Fibroblast of lung (primary cell): ENCODE measurements at places on chromosomes 16 and 17. TPM values are rescaled to one million over a fixed set of nuclear protein-coding genes. Genes with fewer than 3 reads are reported as not detected.

Gene STH
- total RNA-seq: not detected in 2 replicates

Gene SLC5A11
- under 0.01 TPM in 1 of 2 replicates, not detected in the other for total RNA-seq

GRCh38 chr16:5071681-5072333, at the start of gene ALG1:
TSS of gene ALG1 (plus strand) at chr16:5071843. CDS start at chr16:5071850, 7 bp downstream.
- peak; percentile 87 for DNase-seq
- peaks cover 12% of the 10 kb centered on the region for H3K36me3 ChIP-seq
- H3K4me3 ChIP-seq: peak within 1 kb of the TSS; percentile 83
- peaks cover 3% of the 10 kb centered on the region for H3K4me1 ChIP-seq

DNA sequence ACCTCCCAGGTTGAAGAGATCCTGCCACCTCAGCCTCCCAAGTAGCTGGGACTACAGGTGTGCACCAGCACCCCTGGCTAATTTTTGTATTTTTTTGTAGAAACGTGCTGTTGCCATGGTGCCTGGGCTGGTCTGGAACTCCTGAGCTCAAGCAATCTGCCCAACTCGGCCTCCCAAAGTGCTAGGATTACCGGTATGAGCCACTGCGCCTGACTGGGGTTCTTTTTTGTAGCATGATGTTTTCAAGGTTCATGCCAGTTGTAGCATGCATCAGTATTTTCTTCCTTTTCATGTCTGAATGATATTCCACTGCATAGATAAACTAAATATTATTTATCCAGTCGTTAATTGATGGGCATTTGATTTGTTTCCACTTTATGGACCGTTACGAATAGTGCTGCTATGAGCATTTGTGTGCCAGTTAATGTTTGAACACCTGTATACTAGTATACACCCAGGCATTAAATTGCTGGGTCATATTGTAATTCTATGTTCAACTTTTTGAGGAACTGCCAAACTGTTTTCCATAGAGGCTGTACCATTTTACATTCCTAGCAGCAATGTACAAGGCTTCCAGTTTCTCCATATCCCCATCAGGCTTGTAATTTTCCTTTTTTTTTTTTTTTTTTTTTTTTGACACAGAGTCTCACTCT, 24.8 kb upstream of the CEP20 start:
- no peak overlapping the region for H3K27ac ChIP-seq
- no peaks in the 10 kb centered on the region for H3K4me1 ChIP-seq
- no peak overlapping the region for H3K4me3 ChIP-seq
- DNase-seq: no peak
- H3K36me3 ChIP-seq: no peaks in the 10 kb centered on the region

Gene NTN3
- total RNA-seq: 1.3 and 2.1 TPM in 2 replicates

DNA sequence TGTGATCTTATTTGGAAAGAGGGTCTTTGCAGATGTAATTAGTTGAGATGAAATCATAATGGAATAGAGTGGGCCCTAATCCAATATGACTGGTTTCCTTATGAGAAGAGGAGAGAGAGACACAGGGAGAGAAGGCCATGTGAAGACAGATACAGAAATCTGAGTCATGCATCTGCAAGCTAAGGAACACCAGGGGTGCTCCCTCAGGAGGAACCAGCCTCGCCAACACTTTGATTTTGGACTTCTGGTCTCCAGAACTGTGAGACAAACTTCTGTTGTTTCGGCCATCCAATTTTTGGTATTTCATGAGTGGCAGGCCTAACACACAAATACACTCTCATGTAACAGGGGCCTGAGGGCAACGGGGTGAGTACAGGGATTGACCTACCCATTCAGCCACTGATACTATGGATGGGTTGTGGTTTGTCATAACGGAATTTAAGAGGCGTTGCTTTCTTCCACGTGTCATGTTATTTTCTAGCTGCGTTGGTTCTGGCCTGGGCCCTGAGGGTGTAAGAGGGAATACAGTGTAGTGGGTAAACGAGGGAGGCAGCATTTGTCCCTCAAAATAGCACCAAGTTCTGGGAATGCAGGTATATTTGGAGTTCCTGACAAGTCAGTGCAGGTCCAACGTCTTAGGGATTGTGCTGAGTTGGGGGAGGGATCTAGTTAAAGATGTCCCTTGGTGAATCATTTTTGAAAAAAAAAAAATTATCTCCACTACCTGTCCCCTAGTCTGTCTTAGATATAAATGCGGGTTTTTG, 17.7 kb downstream of the PLCG2 start:
- H3K4me3 ChIP-seq: no peak overlapping the region
- no peaks in the 10 kb centered on the region for H3K27me3 ChIP-seq
- DNase-seq: no peak
- H3K27ac ChIP-seq: no peak overlapping the region
- H3K4me1 ChIP-seq: no peaks in the 10 kb centered on the region

- no peak overlapping the region for H3K27ac ChIP-seq
- H3K27me3 ChIP-seq: no peaks in the 10 kb centered on the region
- H3K36me3 ChIP-seq: no peaks in the 10 kb centered on the region
- no peak overlapping the region for H3K4me3 ChIP-seq
- DNase-seq: no peak
Measured at GRCh38 chr17:60332574-60332973, 59.4 kb downstream of the USP32 start.

Gene RHBDF1
- total RNA-seq: 32.9 and 53.8 TPM in 2 replicates

- H3K36me3 ChIP-seq: no peaks in the 10 kb centered on the region
- H3K27me3 ChIP-seq: no peaks in the 10 kb centered on the region
- no peak overlapping the region for H3K27ac ChIP-seq
- DNase-seq: no peak
- peak overlapping the region; percentile 27 for H3K4me3 ChIP-seq
Measured at GRCh38 chr16:2473446-2473926, 1.4 kb upstream of the TBC1D24 start.

Gene HEXIM2
- total RNA-seq: 12.8 and 18.7 TPM in 2 replicates

DNA sequence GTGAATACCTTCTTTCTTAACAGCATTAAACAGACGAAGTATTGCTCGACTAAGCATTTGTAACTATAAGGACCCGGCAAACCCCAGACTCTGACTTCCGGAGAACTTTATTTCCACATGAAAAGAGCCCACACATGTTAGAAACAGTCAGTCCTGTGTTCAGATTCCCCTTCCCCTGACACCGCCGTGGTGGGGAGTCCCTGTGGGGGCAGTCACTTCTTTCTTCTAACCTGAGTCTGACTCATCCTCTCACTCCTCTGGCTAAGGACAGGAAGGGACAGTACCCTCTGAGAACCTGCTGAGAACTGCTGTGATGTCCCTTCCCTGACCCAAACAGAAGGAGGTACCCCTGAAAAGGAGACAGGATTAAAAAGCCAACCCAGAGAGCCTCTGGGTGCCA, 165.1 kb downstream of the XYLT1 start:
- H3K36me3 ChIP-seq: no peaks in the 10 kb centered on the region
- no peak overlapping the region for H3K27ac ChIP-seq
- H3K4me3 ChIP-seq: no peak overlapping the region
- no peak for DNase-seq

DNA sequence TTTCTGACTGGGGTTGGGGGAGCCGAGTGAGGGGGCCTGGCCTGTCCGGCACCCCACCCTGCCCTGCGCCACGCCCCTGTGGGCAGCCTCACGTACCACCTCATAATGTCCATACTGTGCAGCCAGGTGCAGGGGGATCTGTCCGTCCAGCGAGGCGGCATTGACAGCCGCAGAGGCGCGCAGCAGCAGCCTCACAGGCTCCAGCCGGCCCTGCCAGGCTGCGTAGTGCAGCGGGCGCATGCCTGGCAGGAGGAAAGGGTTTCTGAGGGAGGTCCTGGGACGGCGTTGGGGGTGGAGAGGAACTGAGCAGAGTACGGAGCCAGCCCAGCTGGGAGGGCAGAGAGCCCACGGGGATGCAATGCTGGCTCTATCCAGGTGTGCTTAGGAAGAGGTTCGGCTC, 8.4 kb downstream of the CASKIN2 start:
- H3K36me3 ChIP-seq: peaks cover 12% of the 10 kb centered on the region
- no peaks in the 10 kb centered on the region for H3K4me1 ChIP-seq
- no peaks in the 10 kb centered on the region for H3K27me3 ChIP-seq
- no peak overlapping the region for H3K27ac ChIP-seq
- no peak for DNase-seq

DNA sequence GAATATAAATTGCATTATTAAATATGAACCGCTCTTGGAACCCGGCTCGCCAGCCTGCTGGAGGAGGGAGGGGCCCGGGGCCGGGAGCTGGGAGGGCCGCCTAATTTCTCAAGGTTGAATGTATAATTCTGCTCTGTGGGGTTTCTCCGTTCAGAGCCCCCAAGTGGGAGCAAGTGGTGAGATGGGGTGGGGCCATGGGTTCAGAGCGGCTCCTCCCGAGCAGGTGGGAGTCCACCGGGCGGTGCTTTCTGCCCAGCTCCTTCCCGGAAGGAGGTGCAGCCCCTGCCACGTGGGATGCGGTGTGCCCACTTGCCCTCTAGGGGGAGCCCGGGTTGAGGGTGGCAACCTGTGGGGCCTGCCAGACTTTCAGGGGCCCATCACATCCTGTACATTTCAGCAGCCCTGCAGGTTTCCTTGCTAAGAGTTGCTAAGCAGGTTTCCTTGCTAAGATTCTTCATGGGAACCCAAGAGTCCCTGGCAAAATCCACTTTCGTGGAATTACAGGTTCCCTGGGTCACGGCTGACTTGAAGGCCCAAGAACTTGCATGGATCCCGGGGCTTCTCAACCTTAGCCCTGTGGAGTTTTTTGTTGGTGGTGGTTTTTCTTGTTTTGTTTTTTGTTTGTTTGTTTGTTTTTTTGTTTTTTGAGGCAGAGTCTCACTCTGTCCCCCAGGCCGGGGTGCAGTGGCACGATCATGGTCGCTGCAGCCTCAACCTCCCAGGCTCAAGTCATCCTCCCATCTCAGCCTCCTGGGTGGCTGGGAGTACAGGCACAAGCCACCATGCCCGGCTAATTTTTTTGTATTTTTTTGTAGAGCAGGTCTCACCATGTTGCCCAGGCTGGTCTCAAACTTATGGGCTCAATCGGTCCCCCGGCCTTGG, 196.7 kb upstream of the GSE1 start:
- H3K27me3 ChIP-seq: no peaks in the 10 kb centered on the region
- H3K4me1 ChIP-seq: no peaks in the 10 kb centered on the region
- H3K36me3 ChIP-seq: no peaks in the 10 kb centered on the region
- no peak overlapping the region for H3K27ac ChIP-seq

Gene TBC1D3
- total RNA-seq: not detected in 2 replicates

DNA sequence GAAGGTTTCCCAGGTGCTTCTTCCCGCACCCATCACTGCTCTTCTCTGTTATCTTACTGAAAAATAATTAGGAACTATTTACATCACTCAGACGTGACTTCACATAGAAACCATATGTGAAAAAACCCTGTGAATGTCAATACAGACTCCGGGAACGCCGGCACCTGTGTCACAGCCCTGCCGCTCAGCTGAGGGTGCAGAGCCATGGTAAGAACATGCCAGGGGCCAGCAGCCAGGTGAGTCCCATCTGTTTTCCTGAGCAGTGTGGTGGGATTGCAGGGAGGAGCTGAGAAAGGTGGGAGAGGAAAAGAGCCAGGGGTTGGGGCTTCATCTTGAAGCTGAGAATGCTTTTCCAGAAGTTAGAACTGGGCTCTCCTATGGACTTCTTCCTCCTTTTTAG, 13.7 kb downstream of the FOXF1 start:
- no peak overlapping the region for H3K4me3 ChIP-seq
- H3K36me3 ChIP-seq: no peaks in the 10 kb centered on the region
- no peak overlapping the region for H3K27ac ChIP-seq
- H3K4me1 ChIP-seq: peaks cover 8% of the 10 kb centered on the region
- no peak for DNase-seq

GRCh38 chr17:48526608-48527546, 3.9 kb downstream of the HOXB1 start:
- peaks cover 7% of the 10 kb centered on the region for H3K4me1 ChIP-seq
- H3K4me3 ChIP-seq: no peak overlapping the region
- no peaks in the 10 kb centered on the region for H3K36me3 ChIP-seq
- no peaks in the 10 kb centered on the region for H3K27me3 ChIP-seq
- H3K27ac ChIP-seq: no peak overlapping the region
- DNase-seq: no peak

Gene ACBD4
- 7.7 and 18.0 TPM in 2 replicates for total RNA-seq

Gene RNF222
- total RNA-seq: not detected in 2 replicates

Gene MEOX1
- total RNA-seq: not detected in 2 replicates

GRCh38 chr17:3708366-3708765, 12.4 kb upstream of the P2RX5 start:
- no peak overlapping the region for H3K27ac ChIP-seq
- H3K36me3 ChIP-seq: no peaks in the 10 kb centered on the region
- H3K27me3 ChIP-seq: no peaks in the 10 kb centered on the region
- DNase-seq: no peak
- no peaks in the 10 kb centered on the region for H3K4me1 ChIP-seq

Gene PRCD
- total RNA-seq: 4.1 and 4.3 TPM in 2 replicates

DNA sequence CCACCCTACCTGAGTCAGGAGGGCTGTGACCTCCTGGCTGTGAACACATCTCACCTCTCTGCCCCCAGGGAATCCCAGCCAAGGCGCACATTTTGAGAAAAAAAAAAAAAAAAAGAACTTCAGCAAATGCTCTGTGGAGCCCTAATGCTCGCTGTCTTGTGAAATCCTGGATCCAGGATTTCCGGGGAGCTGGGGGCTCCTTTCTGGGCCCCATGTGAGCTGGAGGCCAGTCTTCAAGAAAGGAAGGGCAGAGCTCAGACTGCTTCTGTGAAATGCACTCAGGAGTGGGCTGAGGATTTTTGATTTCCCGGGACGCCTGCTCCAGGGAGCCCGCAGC, 36.0 kb upstream of the EMP2 start:
- no peak overlapping the region for H3K4me3 ChIP-seq
- H3K27ac ChIP-seq: no peak overlapping the region
- H3K27me3 ChIP-seq: no peaks in the 10 kb centered on the region
- DNase-seq: no peak

Gene RPH3AL
- 2.1 and 3.0 TPM in 2 replicates for total RNA-seq

DNA sequence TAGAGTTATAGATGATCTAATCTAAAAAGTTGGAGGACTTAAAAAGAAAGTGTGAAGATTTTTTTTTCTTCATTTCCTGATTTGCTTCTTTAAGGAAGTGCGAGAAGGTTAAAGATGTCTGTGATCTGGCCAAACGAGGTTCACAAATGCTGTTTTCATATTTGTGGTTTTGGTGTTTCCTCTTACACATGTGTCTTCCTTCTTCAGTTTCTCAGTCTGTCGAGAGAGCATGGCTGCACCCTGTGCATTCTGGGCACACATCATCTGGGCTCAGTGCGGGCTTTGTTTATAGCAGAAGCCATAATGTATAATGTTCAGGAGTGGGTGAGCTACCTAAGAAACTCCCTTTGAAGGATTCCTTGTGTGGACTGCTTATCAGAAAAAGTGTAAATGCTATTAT, 260.4 kb upstream of the TBX2 start:
- DNase-seq: peak; percentile 83
- H3K27me3 ChIP-seq: no peaks in the 10 kb centered on the region
- H3K4me1 ChIP-seq: peaks cover 21% of the 10 kb centered on the region
- no peak overlapping the region for H3K4me3 ChIP-seq
- H3K27ac ChIP-seq: peak overlapping the region; percentile 38

Gene TBL3
- total RNA-seq: 20.0 and 23.9 TPM in 2 replicates

Gene CLEC3A
- total RNA-seq: not detected in 2 replicates

GRCh38 chr17:72515291-72516065, 394.7 kb downstream of the SOX9 start:
- peak overlapping the region; percentile 35 for H3K4me3 ChIP-seq
- peak overlapping the region; percentile 49 for H3K27ac ChIP-seq
- peak; percentile 50 for DNase-seq

Gene CCL5
- not detected in 2 replicates for total RNA-seq

Gene CACNG3
- total RNA-seq: not detected in 2 replicates

Gene HAP1
- total RNA-seq: 0.17 and 0.26 TPM in 2 replicates
